LHCN-M2 (cell line): ENCODE measurements at places on chromosomes 7 and 10.

- DNase-seq: peak; percentile 85
Measured at GRCh38 chr7:102306916-102307677, 20.4 kb downstream of the SH2B2 start.

GRCh38 chr7:94087664-94088352, 83.7 kb upstream of the BET1 start:
- peak; percentile 84 for DNase-seq

DNA sequence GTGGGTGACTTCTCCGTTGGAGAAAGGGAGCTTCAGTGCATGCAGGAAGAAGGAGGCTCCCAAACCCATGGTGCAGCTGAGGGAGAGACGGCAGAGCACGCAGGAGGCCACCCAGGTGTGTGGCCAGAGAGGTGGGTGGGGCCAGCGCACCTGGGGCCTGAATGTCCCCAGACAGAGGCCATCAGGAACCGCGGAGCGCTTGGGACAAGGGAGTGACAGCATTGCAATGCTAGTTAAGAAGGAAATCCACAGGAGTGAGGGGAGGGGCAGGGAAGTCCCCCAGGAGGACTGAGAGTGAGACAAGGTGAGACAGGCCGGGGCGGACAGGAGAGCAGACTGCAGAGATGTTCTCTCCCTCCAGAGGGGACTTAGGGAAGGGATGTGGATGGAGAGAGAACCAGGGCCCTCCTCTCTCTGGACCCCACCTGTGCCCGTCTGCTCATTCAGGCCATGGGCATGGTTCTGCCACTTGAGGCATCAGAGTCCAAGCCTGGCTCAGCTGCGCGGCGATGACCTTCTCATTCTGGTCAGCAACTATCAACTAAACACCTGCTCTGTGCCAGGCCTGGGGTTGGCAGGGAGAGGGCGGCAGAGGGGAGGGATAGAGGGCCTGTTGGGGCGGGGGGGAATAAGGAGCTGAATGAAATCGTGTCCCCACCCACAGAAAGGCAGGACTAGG, 69.4 kb upstream of the COL13A1 start:
- DNase-seq: no peak

- DNase-seq: peak; percentile 90
Measured at GRCh38 chr7:79452032-79452494, 1.4 kb downstream of the MAGI2 start.

DNA sequence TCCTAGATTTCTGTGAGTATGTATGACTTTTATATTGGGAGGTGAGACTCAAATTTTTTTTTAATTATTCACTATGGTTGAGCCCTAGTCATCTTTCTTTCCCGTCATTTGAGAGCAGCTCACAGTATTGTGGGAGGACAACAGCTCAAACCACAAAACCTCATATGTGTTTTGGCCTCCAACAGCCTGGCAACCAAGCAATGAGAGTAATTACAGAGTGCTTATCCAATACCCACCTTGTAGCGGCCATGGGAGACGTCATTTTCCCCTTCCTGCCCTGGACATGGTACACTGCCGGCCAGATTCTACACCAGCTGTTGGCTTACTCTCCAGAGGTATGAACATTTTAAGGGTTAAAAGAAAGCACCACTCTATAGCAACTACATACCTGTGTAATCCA, 49.1 kb downstream of the DOCK4 start:
- peak; percentile 98 for DNase-seq

DNA sequence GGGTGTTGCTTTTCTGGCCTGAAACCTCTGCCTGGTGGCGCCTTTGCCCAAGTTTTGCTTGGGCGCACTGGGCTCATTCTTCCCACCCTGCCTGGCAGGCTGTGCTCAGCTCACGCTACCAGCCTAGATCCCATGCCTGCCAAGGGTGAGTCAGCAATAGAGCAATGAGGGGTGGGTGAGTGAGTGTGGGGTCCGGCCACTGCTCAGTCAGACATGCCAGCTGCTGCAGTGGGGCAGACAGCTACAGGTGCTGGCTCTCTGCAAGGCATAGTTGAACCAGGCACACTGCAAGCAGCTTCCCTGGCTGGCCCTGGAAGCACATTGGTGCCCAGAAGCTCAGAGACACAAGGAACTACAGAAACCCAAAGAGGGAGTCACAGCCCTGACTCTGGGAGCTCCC, 680.9 kb upstream of the LRRTM3 start:
- no peak for DNase-seq

GRCh38 chr10:16258291-16259040, 178.3 kb upstream of the PTER start:
- DNase-seq: no peak

GRCh38 chr10:48363617-48364355, 57.3 kb downstream of the MAPK8 start:
- peak; percentile 68 for DNase-seq

- DNase-seq: no peak
Measured at GRCh38 chr7:155288055-155288454, 9.6 kb upstream of the INSIG1 start.

DNA sequence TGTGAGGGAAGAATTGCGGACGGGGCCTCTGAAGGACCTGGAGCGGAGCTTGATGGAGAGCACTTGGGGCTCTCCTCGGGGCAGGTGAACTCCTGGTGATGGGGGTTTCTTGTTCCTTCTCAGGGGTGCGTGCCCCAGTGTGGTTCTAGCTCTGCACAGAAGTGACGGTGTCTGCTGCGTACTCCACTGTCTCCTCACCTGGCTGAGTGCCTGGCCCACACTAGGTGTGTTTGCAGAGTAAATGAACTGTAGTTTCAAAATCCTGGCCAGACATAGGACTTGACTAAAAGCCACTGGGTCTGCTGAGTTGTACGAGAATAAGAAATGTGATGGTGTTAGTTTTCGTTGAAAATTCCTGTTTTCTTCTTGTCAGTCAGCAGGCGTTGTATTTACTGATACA, 35.6 kb downstream of the DYNC2I1 start:
- no peak for DNase-seq

DNA sequence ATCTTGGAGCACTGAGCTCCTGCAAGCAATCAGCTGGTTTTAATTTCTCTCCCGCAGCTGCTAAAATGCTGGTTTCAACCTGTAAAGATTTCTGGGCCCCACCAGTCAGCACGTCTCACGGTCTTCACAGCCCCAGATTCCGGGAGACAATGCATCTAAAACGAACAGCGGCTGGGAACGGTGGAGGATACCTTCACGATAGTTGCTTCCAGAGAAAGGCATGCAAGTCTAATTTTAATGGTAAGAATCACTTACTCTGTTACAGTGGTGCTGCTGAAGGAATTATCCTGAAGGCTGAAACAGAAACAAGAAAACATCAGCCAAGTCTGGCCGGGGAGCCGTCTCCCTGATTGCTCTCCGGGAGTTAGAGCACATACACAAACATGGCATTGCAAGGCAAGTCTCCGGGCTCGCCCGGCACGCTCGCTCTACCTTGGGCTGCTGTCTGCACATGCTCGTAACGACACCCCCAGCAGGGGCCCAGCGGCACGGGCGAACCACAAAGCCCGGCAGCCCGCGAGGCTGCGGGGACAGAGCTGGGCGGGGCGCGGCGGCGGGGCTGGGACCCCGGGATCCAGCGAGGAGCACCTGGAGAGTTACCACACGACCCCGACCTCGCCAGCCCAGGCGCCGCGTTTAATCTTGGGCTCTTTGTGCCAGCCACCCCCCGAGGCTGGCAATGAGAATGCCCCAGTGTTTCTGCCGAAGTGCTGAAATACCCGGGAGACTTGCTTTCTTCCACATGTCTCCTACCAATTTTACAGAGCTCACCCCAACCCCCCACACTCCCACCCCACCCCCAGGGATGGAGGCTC, at the start of gene FAM13C:
TSS of gene FAM13C (minus strand) at position 406 of the 815 bp plus-strand sequence. CDS start at position 317, 89 bp downstream.
- DNase-seq: peak; percentile 73

- no peak for DNase-seq
Measured at GRCh38 chr7:55473932-55474331, 98.4 kb downstream of the VOPP1 start.

DNA sequence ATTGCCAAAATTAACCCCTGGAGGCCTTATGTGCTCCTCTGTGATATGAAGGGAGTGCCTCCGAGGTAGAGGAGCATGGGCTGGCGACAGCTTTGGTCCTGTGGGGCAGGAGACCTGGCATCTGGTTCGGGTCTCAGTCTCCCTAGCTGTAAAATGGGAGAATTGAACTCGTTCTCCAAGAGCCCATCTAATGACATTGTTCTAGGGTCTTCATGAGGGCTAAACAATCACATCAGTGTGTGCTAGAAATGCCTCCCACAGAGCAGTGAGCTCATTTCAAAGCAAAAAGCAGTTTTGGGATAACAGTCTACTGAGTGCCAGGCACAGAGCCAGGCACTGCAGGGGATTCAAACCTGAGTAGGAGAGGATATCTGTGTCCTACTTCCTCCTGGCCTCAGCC, 248.0 kb downstream of the RPS24 start:
- DNase-seq: no peak

GRCh38 chr10:26939290-26939961, 78.7 kb upstream of the ABI1 start:
- DNase-seq: no peak

DNA sequence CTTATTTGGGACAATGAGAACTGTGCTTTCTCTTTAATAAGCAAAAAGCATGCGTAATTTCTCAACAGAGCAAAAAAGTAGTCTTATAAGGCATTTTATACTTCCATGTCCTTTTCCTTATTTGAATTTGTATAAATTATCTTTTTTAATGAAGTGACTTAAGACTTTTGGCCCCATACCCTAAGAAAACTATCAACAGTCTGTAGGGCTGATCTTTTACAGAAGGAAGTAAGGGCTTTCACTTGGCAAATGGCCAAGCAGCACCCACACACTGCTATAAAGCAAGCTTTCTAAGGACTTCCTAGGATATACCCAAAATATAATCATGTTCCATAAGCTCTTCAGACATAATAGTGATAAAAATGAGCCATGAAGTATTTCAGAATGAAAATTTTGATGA, 3.4 kb downstream of the CRPPA start:
- no peak for DNase-seq

GRCh38 chr7:155860840-155861479, 48.7 kb upstream of the SHH start:
- peak; percentile 61 for DNase-seq

DNA sequence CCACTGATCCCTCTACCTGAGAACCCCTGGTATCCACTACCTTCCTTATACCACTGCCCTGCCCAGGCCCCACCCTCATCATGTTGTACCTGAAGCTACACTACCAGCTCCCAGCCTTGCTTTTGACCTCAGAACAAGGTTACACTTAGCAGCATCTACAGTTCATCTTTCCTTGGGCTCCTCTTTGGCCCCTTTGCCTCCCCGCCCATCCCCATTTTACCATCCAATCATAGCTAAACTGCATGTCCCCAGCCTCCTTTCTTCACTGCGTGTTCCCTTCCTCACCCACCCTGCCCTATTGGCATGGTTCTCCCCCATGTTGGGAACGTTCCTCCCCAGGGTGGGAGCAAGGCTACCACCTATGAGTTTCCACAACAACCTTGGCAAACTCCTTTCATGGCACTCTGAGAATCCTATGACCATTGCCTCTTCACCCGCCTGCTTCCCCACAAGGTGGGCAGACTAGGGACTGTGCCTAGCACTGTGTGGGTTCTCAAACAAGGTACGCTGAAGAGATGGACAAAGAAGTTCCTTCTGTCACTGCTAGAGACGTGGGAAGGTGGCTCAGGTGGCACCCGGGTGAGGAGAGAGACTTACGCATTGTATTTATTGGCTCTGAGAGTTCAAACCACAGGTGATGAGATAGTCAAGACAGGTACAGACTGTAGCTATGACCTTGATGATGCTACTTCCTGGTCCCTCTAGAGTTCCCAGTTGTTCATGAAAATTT, 66.9 kb upstream of the ADAM12 start:
- DNase-seq: no peak

DNA sequence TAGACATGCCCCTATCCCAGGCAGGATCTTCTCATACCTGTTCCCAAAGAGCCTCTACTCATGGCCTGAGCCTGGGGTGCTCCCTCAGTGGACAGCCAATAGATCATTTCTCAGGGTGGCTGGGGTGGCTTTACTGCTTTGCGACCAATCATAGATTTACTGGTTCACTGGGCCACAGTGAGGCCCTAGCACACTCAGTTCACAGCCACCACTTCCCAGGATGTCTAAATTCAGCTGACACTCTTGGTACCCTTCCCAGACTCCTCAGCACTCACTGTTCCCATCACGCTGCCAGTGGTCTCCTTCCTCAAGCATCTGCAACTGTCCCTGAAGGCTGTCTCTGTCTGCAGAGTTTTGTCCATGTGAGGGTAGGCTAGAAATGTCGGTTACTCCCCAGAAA, 50.6 kb downstream of the ARHGAP22 start:
- DNase-seq: no peak

DNA sequence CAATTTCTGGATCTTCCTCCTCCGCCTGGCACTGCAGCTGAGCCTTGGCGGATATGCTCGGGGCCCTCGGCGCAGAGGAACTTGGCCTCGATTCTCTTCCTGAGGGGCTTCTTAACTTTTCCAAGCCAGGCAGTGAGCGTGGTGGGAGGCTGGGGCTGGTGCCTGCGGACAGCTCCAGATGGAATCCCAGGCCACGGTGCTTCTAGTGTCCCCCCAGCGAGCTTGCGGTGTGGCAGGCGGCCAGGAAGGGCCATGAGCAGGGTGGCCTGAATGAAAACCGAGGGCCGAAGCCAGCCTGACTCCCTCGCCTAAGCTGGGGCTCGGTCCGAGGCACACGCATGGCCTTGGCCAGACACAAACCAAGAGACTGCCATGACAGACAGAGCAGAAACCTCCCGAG, 31.3 kb downstream of the RCC1L start:
- no peak for DNase-seq

DNA sequence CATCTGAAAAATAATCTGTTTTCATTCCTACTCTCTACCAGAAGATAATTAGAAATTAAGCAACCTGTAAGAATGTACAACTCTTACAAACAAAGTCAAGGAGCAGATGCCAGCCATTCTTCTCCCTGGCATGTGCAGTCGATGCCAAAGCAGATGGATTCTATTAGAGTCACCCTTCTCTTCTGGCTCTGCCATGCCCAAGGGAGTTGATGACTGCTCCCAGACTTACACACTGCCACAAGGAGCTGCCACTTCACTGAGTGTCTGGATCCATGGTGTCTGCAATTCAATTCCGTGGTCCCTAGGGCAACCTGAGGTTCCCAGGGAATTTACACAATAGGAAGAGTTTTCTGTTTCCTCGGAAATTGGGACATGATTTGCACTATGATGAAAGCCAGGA, 89.1 kb upstream of the IFRD1 start:
- DNase-seq: no peak

- no peak for DNase-seq
Measured at GRCh38 chr7:157721468-157722136, 384.8 kb downstream of the DNAJB6 start.

- DNase-seq: no peak
Measured at GRCh38 chr10:107686095-107686494, 521.6 kb upstream of the SORCS1 start.

DNA sequence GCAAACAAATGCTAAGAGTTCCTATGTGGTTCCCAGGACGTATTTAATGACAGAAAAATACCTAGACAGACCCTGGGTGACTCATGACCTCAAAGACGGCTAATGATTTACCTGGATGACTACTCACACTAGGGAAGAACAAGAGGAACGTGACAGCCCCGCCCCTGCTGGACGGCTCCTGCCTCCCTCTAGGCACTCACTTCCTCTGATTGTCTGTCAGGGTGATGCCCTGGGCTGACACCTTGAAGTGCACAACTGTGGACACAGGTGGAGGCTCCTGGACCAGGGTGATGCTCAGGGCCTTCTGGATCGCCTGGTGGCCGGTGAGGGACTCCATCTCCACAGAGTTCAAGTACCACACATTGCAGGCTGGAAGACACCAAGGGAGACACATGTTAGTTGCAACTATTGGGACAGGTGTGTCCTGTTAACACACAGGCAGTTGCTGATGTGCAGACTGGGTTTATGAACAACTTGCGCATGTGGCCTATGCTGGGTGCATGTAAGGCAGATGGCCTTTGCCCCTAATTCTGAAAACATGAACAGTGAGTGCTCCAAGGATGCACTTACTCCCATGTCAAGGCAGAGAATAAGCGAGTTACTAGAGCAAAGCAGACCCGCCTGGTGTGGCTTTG, 298.3 kb downstream of the TNS3 start:
- DNase-seq: no peak
